ENCODE measurements at places on chromosomes 5 and 9.

GRCh38 chr9:101480386-101480785, 44.8 kb upstream of the ALDOB start:
- DNase-seq = no peak

DNA sequence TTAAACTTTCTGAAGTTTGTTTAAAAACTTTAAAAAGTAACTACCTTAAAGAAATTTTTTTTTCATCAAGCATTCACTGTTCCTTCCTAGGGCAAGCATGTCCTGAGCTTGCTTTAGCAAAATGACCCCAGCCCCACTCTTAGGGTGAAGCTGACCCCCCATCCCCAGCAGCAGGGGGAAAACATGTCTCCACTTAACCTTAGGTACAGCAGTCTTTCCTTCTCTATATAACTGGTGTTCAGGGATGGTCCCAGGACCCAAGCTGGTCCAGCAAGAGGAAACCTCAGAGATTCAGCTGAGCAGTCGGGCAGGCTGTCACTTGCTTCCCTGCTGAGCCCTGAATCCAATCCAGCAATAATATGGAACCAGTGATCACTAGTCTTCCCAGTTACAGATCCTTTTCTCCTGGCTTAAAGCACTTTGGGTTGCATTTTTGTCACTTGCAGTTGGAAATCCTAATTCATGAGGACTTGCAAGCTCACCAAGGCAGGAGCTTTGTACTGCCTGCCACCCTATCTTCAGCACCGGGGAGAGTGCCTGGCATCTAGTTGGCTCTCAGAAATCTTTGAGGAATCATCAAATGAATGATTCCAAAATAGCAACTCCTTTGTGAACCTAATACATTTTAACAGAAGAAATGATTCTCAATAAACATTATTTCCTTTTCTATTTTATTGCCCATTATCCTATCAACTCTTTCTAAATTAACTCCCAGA, 91.2 kb downstream of the FSTL4 start:
- DNase-seq = no peak

- no peak for DNase-seq
Measured at GRCh38 chr5:172846249-172846648, 12.2 kb downstream of the ERGIC1 start.

DNA sequence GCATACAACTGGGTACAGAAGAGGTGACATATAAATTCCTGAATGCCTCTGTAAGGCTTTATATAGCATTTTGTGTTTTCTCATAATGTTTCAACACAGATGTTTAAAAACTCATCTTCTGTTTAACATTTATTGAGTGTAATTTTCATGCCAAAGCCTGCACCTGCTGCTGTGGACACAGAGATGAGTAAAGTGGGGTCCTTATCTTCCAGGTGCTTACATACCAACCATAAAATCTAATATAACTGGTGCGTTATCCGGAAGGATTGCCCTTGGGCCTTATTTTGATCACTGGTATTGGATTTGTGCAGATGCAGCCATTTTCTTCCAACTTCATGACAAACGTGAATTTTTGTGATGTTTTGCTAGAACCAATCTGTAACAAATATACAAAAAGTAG, 222.3 kb downstream of the DMRT2 start:
- DNase-seq = no peak

DNA sequence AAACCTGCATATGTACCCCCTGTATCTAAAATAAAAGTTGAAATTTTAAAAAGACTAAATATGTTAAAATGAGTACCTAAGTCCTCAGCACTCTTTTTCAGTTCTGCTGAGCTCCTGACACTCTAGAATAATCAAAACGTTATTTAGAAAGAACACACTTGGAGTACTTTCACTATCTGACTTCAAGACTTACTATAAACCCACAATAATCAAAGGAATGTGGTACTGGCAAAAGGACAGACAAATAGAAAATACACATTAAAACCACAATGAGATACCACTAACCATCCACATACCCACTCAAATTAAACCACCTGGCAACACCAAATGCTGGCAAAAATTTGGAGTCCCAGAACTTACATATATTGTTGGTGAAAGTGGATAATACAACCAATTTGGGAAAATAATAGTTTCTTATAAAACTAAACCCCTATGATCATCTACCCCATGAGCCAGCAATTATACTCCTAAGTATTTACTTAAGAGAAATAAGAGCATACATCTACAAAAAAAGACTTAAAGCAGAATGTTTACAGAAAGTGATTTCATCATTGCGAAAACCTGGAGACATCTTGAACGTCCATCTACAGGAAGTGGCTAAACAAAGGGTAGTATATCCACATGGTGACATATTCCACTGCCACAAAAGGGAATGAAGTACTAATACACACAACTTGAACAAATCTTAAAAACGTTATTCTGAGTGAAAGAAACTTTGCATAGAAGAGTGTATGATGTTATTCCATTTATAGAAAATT, 12.8 kb upstream of the PRSS3 start:
- DNase-seq = no peak

DNA sequence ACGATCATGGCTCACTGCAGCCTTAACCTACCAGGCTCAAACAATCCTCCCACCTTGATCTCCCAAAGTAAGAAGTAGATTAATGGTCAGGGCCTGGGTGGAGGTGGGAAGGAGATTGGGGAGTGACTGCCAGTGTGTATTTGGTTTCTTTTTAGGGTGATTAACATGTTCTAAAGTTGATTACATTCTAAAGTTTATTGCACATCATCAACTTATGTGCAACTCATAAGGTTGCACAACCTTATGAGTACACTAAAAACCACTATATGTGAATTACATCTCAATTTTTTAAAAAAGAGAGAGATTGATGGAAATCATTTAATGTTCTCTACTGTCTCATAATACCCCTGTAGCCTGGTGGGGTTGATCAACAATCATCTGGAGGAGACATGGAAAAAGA, 218.1 kb downstream of the AOPEP start:
- DNase-seq = no peak

DNA sequence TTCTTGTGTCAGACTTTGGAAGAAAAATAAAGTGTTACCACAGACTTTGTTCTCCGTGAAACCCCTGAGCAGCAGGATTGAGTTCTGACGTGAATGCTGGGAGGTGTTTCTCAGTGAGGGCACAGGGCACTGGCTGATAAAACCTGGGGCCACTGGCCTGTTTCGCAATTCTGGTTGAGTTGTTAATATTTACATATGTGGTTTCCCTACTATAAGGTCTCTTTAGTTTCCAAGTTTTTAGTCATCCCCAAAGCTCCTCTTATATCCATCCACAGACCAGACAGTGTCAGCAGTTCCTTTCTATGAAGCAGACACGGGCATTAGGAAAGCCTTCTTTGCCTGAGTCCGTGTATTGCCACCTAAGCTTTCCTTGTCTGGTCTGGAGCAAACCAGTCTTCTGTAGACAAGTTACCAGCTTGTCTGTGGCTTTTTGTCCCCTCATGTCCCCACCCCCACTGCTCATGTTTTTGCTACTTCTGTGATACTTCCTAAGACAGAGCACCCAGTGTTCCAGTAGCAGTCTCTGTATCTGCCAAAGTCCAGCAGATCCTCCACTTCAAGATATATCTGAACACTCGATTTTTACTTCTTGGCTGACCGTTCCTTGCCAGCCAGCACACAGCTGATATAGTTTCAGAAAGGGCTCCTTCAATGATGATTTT, 42.0 kb downstream of the ACO1 start:
- no peak for DNase-seq

Data from AG20443 (cell line).